Iris pigment epithelial cell (primary cell): ENCODE measurements at places on chromosomes 5 and 9.

GRCh38 chr9:88076286-88077070 lies 61.8 kb downstream of the SPATA31C2 start:
- peak; percentile 93 for DNase-seq

GRCh38 chr9:135334953-135335460 lies 144.6 kb upstream of the PPP1R26 start:
- no peak for DNase-seq

DNA sequence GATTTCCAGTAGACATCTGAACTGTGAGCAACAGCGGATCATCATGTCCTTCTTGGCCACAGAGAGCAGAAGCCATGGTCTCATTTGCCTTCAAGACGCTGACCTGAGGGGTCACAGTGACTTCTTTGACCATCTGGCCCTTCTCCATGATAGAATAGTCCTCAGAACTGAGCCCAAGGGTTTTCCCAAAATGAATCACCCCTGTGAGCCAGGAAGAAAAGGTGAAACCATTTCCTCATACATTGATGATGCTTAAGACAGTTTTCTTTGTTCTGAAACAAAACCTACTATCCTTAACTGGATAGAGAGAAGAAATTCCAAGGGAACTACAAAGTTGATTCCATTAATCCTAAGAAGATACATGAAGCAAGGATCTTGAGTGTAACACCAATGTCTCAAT lies 503.9 kb downstream of the CTNND2 start:
- no peak for DNase-seq

DNA sequence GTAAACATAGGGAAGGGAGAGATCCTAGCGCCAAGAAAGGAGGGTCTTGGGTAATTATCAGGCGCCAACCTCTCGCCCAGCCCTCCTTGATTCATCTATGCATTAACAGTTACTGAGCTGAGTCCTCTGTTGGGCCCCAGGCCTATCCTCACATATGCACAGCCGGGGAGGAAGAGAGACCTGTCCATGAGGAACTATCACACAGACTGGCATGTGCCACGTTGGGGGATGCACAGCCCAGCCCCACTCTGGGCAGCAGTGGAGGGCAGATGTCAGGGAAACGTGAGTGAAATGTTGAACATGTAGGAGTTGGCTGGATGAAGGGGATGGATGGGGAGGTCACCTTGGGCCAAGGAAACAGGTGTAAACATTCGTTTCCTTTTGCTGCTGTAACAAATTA lies 18.8 kb upstream of the ENHO start:
- no peak for DNase-seq

GRCh38 chr5:54738118-54738972 lies 220.8 kb downstream of the SNX18 start:
- DNase-seq: peak; percentile 54

GRCh38 chr5:55495216-55495615 lies 39.5 kb downstream of the PLPP1 start:
- no peak for DNase-seq
